Colonic mucosa (tissue), 4 donors: ENCODE measurements at places on chromosomes 12 and 14.

DNA sequence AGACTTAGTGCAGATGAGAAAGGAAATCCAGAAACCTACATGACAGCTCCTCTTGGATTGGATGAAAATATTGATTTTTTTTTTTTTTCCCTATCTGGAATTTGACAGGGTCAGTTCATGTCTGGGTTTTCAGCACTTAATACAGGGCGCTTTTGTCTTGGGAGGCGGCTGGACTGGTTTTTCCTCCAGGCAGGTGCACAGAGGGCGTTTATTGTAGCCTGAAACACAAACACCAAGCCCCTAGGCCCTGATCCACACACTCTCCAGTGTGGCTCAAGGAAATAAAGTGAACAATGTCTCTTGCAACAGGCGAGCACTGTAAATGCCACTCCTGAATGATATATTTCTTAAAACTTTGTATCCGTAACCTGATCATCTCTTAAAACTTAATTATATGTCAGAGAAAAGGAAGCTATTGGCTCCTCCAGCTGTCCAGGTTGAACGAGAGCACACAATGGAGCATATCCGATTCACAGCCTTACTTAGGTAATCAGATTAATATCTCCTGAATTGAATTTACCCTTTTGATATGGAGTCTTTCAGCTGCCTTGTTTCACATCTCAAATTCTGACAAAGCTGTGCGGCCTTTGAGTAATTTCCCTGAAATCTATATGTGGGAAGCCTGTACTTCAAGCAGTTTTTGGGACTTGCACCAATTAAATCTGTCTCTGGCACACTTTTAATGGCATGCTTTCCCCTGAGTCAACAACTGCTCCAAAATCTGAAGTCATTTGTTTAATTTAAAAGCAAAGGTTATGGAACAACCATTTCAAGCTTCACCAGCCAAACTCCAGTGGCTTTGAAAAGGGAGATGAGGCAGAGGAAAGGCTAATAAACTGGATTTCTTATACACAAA, 485.7 kb downstream of the ZFP36L1 start:
- peak; percentile 74 for DNase-seq

GRCh38 chr12:55001198-55001868, 16.8 kb upstream of the TESPA1 start:
- DNase-seq, result no peak

DNA sequence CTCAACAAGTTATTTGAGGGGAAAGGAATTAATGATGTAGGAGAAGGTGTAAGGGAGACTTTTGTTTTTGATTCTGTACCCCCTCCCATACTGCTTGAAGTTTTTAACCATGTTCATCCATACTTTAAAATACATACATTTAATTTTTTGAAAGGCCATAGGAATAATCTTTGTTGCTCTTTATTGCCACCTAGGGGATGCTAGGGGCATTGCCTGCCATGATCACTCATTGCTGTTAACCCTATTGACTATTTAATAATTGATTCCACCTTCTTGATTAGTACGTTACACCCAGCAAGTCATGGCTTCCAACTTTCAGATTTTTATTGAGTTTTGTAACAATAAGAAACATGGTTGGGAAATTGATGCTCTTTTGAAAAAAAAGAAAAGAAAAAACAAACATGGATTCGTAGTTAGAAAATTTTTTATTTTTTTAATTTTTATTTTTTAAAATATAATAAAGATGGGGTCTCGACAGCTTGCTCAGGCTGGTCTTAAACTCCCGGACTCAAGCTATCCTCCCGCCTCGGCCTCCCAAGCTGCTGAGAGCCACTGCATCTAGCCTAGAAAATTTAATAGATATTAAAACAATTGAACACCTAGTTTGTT, 8.5 kb upstream of the PRKAB1 start:
- DNase-seq, result peak; percentile 43

- DNase-seq, result no peak
Measured at GRCh38 chr12:121762269-121762668, 31.2 kb downstream of the RHOF start.

GRCh38 chr12:52436000-52436827, 2.0 kb upstream of the KRT75 start:
- no peak for DNase-seq

DNA sequence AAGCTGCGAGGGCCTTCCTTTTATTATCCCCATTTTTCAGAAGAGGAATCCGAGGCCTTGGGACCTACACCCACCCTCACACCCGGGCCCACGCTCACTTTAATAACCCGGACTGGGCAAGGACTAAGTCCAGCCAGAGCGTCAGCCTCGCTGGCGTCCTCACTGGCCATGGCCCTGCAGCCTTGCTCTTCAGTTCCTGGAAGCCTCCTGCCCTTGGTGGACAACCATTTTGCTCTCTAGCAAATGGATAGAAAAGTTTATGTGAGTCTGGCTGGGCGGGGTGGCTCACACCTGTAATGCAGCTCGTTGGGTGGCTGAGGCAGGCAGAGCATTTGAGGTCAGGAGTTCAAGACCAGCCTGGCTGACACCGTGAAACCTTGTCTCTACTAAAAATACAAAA, 9.8 kb downstream of the RTL1 start:
- no peak for DNase-seq

DNA sequence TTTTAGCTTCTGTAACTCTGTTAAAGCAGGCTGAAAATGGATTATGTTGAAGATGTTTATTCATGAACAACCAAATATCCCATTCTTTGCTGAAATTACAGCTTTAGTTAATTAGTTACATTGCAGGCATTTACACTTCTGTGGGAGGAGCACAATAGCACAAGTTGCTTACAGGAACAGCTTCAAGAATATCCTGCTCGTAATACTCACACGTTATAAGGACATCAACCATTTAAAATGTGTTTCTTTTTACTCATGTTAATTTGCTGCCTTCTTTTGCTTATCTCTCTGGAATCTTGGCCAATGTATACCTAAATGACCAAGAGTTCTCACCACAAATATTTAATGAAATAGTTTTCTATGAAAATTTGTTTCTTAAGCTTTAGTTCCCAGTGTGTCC, 305.2 kb upstream of the SYT1 start:
- no peak for DNase-seq

GRCh38 chr12:89176676-89177075, 175.6 kb downstream of the DUSP6 start:
- no peak for DNase-seq

- DNase-seq, result no peak
Measured at GRCh38 chr12:93178154-93178878, 199.4 kb upstream of the NUDT4 start.

DNA sequence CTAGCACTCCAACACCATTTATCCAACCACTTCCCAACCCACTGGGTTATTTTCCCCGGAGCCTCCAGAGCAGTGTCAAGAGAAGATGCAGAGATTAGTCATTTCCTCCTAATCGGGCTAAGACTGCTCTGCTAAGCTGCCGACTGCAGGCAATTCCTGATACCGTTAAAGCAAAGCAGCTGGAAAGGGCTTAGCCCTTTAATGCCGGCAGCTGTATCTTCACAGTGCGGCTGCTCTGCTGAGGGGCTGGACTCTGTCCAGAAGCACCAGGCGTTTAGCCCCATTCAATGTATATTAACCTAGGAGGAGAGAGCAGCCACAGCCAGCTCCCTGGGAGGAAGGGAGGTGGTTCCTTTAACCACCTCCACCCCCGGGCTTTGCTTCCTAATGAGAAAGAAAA, 11.1 kb downstream of the AQP6 start:
- DNase-seq, result no peak

GRCh38 chr12:116213014-116213413, 64.5 kb downstream of the MED13L start:
- no peak for DNase-seq

DNA sequence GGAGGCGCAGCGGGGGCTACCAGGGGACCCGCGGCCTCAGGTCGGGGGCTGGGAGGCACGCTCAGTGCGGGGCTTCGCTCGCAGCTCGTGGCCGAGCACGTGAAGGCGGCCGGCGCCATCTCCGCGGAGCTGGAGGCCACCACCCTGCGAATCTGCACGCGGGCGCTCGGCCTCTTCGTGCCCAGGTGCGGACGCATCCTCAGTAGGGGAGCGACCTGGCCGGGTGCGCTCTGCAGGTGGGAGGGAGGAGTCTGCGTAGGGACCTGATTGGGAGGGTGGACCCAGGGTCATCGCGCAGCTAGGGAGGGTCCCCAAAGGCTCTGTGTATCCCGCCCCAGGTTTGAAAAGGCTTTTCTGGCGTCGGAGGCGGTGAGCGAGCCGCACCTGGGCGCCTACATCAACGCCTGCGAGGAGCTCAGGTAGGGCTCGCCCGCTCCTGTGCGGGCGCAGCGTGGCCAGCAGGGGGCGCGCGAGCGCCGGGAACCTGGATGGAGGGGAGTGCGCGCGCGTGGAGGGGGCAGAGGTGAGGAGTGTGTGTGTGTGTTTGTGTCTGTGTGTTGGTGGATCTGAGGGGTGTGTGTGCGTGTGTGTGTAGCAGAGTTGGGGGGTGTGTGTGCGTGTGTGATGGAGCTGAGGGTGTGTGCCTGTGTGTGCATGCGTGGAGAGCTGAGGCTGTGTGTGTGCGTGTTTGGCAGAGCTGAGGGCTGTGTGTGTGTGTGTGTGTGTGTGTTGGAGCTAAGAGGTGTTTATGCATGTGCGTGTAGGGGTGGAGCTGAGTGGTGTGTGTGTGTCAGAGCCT, 10.3 kb downstream of the EXOC3L4 start:
- peak; percentile 82 for DNase-seq

- no peak for DNase-seq
Measured at GRCh38 chr14:97848317-97848980, 1051.3 kb downstream of the VRK1 start.

DNA sequence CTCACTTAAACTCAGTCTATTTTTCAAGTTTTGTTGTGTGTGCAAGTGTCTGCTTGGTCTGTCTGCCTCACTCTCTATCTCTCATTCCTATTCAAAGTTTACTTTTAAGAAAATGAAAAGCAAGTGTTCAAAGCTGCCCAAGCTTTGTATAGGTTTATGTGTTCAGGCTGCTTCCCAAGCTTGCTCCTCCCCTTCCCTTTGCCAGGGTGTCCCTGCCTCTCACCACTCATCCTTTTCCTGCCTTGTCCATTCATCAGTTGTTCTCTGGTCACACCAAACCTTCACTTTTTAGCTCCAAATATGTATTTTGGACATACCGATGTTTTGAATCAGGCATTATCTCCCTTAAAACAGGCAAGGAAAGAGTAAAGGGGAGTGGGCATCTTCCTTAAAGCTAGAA, 41.3 kb downstream of the STK38L start:
- DNase-seq, result no peak

- peak; percentile 93 for DNase-seq
Measured at GRCh38 chr14:100375963-100376735, 53.0 kb downstream of the SLC25A47 start.

GRCh38 chr12:6869049-6870021, 2.0 kb downstream of the TPI1 start:
- DNase-seq, result peak; percentile 93

DNA sequence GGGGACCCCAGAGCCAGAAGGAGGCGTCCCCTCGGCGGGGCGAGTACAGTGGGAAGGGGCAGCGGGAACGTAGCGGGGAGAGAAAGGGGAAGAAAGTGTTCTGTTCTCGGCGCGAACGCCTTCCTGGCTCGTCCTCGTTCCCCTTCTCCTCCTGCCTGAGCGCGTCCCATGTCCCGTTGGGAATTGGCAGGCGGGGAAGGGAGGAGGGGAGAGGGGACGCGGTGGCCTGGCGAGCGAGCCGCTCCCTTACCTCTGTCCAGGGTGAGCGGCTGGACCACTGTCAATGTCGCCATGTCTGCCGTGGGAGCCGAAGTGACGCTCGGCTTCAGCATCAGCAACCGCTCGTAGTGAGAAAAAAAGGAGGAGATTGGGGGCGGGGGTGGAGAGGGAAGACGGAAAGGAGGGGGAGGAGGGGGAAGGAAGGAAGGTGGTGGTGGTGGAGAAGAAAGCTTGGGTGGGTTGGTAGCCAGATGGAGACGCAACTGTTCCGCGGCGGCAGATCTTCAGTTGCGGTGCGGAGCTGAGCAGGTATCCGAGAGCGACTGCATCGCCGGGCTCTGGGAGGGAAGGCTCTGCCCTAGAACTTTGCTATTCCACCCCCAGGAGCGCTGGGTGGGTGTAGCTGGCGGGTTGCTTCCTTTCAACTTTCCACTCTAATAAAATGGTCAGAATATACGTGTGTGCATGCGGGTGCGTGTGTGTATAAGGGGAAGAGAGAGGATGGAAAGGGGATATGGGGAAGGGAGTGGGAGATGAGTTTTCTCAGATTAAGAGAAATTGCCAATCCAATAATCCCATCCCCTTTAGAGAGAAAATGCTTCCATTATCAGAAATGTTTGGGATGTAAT, at the start of gene LIN7A:
Gene LIN7A, minus strand, starts transcription at position 544 of the 848 bp plus-strand sequence. Its CDS starts 212 bp downstream, at position 332.
- DNase-seq, result peak; percentile 17

- DNase-seq, result no peak
Measured at GRCh38 chr12:90366286-90366685, 588.7 kb downstream of the CCER1 start.

GRCh38 chr12:13258717-13259119, 62.2 kb downstream of the EMP1 start:
- no peak for DNase-seq

- DNase-seq, result no peak
Measured at GRCh38 chr12:46459111-46459510, 86.5 kb upstream of the SLC38A2 start.

GRCh38 chr12:49909826-49910225, 6.1 kb upstream of the FAIM2 start:
- DNase-seq, result no peak

GRCh38 chr12:14618983-14619382, 51.3 kb upstream of the PLBD1 start:
- no peak for DNase-seq

DNA sequence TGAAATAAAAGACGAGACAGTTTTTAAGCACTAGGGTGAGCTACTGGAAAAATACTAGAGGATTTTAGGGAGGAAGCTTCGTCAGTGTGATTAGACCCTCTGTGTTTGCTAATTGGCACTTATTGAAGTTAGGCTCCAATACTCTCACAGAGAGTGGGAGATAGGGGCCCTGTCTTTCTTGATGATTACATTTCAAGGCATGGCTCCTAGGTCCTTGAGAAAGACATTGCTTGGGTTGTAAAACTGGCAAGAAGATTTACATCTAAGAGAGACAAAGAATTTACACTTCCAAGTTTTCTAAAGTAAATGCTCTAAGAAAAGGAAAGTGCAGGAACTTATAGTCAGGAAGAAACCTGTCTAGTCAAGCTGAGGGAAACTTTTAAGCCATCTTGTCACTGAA, 183.2 kb downstream of the C12orf50 start:
- DNase-seq, result no peak

- DNase-seq, result no peak
Measured at GRCh38 chr12:107955966-107956643, 173.0 kb upstream of the WSCD2 start.

DNA sequence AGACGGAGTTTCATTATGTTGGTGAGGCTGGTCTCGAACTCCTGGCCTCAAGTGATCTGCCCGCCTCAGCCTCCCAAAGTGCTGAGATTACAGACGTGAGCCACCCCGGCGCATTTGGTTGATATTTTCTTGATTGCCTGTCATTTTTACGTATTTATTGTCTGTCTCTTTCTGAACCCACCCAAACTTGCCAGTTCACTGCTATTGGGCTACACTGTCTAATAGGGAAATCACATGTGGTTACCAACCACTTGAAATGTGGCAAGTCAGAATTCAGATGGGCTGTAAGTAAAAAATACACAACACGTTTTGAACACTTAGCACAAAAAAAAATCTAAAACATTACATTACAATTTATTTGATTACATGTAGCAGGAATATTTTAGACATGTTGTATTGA, 2.1 kb downstream of the WSB2 start:
- DNase-seq, result no peak

GRCh38 chr12:26441434-26441833, 246.1 kb downstream of the SSPN start:
- DNase-seq, result no peak
